ENCODE measurements at places on chromosomes 13 and 19.

DNA sequence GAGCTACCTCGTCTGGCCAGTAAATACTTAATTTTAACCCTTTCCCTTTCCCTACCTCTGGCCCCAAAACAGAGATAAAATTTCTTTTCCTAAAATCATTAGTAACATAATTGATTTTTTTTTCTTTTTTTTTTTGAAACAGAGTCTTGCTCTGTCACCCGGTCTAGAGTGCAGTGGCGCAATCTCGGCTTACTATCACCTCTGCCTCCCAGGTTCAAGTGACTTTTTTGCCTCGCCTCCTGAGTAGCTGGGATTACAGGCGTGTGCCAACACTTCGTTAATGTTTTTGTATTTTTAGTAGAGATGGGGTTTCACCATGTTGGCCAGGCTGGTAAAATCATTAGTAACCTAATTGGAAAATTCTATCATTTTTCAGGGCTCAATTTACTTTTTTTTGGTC lies 10.4 kb upstream of the TRIM13 start:
- no peak for DNase-seq

DNA sequence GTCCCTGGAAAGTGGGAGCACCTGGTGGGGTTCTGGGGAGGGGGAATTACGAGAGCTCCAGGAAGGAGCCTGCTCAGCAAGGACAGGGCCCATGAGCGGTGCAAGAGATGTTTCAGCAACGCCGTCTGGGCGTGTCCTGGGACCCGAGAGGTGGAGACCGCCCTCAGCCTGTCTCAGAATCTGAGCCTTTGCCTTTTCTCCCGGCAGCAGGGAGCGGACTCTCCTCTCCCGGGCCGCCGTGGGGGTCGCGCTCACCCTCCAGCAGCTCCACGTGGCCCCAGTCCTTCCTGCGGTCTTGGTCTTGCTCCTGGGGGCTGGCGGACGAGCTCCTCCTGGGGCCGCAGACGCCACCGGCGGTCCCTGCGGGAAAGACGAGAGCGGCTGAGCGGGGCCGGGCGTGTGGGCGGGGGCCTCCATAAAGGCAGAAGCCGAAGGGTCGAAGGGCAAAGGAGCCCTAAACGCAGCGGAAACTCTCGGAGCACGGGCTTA lies 714 bp downstream of the POLRMT start:
- no peak for DNase-seq

- DNase-seq: no peak
Observed at GRCh38 chr19:4593409-4593851, 33.9 kb upstream of the SEMA6B start.

DNA sequence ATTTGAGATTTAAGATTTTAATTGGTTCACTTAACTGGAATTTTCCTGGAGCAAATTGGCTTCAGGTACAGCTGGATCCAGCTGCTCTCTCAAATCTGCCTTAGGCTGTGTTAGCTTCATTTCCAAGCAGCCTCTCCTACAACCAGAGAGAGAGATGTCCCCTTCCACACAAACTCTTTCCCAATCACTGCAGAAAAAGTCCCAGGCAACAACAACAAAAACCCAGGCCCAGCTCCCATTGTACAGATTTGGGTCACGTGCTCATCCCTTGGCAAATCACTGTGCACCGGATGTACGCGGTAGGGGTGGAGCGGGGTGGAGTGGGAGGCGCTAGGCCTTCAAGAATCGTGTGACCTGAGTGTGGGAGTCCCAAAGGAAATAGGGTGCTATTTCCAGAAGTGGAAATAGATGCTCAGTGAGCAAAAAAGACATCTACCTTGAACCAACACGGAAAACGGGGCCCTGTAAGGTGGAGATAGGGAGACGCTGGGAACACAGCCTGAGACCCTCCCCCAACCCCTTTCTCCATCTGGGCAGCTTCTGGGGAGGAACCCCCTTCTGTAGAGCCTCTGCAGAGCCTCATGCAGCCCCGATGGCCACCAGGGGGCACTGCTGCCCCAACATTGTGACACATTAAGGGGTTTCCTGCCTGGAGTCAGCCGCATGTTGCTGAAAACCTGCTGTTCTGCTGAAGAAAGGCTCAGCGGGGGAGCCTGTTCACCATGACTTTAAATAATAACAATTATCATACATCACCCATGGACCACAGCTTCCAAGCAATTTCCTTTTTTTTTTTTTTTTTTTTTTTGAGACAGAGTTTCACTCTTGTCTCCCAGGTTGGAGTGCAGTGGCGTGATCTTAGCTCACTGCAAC lies 25.4 kb downstream of the HPN start:
- DNase-seq: peak; percentile 87

GRCh38 chr13:73450583-73450982 lies 391.8 kb downstream of the KLF5 start:
- no peak for DNase-seq

GRCh38 chr13:86399572-86399971 lies 600.4 kb upstream of the SLITRK6 start:
- DNase-seq: no peak

GRCh38 chr13:108113407-108113806 lies 101.9 kb downstream of the LIG4 start:
- no peak for DNase-seq

- no peak for DNase-seq
Observed at GRCh38 chr19:38676023-38676877, 28.8 kb downstream of the ACTN4 start.

DNA sequence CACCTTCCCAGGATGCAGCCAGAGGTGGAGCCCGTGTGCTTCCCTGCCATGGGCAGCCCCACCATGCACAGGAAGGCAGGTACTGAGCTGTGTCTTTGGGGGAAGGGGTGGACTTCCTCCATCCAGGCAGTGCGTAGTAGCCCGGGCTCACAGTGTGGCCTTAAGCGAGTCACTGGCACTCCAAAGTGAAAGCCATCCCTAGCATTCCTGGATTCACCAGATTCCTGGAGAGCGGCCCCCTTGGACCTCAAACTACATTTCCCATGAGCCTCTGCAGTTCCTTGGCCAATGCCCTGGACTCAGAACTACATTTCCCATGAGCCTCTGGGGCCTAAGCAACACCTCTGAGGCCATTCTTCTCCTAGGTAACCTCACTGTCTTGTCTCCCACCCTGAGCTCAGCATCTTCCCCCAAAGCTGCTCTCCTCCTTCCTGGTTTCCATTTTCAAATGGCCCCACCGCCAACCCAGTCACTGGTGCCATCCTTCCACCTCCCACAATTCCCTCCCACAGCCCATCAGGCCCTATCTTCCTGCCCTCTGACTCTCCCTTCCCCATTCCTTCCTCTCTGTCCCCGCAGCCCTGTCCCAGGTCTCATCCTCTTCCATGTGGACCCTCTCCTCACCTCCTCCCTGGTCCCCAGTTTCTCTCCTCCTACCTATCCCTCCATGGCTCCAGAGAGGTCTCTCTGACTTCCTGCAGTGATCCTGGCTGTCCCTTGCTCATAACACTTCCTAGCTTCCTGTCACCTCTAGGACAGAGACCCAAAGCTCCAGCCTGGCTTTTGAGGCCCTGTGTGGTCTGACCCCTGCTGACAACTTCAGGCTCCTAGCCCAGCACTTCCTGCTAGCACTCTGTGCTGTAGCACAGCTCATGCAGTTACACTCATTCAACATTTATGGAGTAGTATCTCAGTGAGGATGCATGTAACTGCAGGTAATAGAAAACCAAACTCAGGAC lies at the start of gene C19orf81:
TSS of gene C19orf81 (plus strand) at position 13 of the 959 bp plus-strand sequence. CDS start at position 13, 0 bp downstream.
- DNase-seq: no peak

- no peak for DNase-seq
Observed at GRCh38 chr19:30061223-30062064, 119.4 kb downstream of the URI1 start.

DNA sequence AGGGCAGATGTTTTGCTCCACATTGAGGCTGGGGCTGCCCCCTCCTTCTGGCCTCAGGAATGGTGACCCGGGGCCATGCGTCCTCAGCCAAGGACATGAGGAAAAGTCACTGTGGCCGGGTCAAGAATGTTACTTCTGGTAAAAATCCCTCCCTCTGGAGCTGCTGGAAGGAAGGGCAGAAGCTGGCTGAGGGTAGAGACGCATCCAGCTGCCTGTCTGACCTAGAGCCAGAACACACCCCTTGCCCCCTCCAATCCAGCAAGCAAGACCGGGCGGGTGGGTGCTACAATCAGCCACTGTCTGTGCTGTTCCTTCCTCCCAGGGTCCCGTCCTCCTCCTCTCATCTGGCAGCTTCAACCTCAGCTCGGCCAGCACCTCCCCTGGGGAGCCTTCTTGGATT lies 59.0 kb downstream of the PTPRS start:
- DNase-seq: no peak

GRCh38 chr13:24112791-24113190 lies 47.7 kb upstream of the SPATA13 start:
- DNase-seq: no peak

GRCh38 chr13:27353708-27354107 lies 70.7 kb upstream of the GTF3A start:
- no peak for DNase-seq

DNA sequence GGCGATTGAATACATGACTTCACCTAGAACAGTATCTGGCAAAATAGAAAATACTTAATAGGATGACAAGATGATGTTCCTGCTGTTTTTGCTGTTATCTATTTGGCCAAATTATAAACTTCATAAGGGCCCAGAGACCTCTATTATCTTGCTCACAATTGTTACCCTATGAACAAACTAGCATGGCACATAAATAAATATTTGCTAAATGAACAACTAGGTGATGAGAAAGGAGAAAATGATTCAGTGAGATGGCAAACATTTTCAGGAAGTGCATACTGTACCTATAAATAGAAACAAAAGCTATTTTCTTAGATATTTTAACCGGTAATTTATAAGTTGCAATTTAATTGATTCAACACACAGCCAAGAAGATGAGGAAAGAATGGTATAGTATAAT lies 78.4 kb downstream of the FAM216B start:
- no peak for DNase-seq

DNA sequence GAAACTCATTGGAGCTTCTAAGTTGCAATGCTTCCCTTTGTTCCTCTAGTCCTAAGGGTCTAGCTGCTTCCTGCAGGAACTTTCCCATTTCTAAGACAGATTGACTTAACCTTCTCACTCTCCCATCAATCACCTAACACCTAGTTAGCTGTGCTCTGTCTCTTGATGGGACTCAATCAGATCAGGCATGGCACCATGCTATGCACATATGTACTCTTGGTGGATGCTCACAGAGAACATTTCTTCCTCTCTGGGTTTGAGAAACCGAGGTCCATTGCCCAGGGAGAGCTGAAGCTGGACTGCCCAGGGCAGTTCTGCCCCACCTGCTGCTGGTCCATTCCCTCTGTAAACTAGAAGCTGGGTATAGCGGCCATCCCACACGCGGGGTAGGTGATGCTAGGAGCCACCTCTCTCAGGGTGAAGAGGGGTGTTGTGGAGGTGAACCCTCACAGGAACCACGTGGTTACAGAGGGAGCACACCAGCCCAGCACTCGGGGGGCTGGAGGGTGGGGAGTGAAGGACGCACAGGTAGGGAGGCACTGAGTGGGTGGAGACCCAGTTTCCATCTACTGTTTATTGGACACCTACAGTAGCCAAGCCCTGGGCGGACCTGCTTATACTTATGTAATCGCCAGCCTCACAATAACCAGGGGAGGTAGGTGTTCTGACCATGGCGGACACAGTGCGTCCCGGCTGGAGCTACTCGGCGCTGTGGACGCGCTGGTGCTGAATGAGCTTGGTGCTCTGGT lies 3.1 kb upstream of the UBE2M start:
- DNase-seq: no peak

DNA sequence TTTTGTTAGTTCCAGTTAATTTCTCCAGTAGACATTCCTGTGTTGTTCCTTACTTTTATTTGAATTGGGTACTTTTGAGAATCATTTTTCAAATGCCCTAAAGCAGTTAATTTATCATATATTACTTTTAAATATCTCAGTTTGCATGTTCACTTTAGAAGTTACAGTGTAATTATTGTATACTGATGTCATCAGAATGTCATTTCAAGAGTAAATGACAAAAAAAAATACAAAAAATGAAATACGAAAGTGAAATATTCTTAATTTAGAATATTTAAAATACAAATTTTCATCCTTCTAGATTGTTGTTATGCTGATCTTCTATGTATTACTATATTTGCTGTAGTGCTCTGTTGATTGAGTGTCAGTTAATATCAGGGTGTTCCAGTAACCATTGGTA lies 114.2 kb downstream of the PAN3 start:
- DNase-seq: no peak

DNA sequence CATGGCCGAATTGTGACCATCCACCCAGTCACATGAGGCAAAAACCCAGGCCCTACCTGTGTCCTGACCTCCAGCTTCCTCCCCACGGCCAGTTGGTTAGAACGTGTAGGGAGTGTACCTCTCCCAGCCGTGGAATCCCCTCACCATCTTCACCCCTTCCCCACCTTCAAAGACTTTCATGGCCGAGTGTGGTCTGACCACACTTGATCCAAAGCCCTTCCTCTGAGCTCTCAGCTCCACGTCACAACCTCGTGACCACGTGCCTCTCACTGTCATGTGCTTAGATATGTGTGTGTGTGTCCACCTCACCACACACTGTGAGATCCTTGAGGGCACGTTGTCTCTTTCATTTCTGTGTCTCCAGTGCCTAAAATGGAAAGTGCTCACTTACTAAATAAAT lies 48.6 kb upstream of the UBE2L5 start:
- DNase-seq: peak; percentile 30

DNA sequence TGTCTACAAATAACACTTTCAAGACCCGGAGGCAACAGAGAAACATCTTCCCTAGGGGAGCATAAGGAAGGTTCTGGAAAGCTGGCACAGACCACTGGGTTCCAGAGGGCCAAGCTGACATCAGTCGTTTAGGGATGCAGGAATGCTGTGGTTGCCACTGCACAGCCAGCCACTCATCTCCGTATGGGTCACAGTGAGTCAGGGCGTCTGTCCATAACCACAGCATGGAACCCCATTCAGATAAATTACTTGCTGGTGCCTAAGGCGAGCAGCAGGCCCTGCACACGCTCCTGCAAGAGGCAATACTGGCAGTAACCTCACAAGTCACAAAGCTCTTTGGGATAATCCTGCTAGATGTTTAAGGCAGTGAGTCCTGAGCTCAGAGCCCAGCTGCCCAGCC lies 140.9 kb upstream of the UBL3 start:
- no peak for DNase-seq

GRCh38 chr13:40569024-40569350 lies 97.5 kb downstream of the FOXO1 start:
- DNase-seq: no peak

DNA sequence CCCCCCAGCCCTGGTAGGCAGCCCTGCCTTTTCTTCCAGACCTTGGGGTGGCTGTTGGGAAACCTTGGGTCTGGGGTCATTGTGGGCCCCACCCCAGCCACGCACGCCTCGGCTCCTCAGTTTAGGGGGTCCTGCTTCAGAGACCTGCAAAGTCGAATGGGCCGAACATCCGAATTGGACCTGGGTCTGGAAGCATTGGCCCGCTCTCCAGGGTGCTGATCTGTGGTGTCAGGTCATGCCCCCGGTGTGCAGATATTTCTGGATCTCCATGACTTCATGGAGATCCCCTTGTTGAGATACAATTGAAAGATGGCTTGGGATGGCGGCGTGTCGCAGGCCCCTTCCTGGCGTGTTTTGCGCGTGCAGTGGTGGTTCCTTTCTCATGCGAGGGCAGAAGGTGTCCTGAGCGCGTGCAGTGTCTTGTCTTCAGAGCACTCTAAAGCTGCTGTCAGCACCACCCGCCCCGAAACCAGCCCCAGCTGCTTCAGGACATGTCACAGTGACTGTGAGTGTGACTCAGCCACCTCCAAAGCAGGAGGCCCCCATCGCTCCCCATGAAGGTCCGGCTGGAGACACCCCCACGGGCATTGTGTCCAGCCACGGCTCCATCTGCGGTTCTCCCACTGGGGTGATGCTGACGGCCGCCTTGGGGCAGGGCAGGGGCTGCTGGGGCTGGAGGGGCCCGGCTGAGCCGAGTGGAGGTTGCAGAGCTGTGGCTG lies 112.7 kb downstream of the KDM4B start:
- DNase-seq: no peak
